NCI-H1105 (cell line): ENCODE measurements at places on chromosomes 6 and 20.

DNA sequence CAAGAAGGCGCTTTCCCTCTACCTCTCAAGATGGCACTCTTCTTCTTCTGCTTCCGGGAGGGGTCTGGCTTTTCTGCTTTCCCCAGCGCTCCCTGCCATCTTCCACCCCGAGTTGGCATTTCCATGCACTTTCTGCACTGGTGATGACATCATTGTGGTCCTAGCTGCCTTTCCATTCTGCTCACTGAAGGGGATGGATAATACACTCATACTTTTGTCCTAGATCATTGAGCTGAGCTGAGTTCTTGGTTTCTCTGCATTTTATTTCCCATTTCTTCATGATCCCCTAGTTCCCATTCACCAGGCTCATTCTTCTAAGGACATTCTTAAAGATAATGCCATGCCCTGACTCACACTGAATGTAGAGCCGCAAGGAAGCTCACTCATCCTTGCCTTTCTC lies 96.7 kb downstream of the EDN1 start:
- DNase-seq: no peak

- peak; percentile 64 for DNase-seq
These were observed 32.1 kb downstream of the PRSS16 start for GRCh38 chr6:27279513-27280063.

DNA sequence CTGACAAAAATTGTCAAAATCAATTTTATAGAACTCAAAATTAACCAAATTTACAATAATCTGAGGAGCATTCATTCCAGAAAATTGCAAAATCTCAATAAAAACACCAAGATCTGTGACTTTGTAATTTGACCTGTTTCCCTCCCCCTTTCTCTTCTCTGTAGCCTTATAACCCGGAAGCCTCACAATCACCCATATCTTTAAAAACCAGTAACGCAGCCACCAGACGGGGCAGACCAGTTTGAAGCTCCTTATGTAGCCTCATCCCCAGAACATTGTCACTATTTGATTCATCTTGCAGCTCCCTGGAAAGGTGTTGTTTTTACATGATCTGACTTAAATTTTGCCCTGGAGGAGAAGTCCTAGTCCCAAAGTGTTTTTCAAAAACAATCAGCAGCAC lies 27.5 kb upstream of the TGM6 start:
- DNase-seq: no peak

- no peak for DNase-seq
These were observed 311.4 kb downstream of the CLIC5 start for GRCh38 chr6:45704056-45704800.

GRCh38 chr6:77440206-77440976 lies 22.9 kb downstream of the HTR1B start:
- DNase-seq: no peak

DNA sequence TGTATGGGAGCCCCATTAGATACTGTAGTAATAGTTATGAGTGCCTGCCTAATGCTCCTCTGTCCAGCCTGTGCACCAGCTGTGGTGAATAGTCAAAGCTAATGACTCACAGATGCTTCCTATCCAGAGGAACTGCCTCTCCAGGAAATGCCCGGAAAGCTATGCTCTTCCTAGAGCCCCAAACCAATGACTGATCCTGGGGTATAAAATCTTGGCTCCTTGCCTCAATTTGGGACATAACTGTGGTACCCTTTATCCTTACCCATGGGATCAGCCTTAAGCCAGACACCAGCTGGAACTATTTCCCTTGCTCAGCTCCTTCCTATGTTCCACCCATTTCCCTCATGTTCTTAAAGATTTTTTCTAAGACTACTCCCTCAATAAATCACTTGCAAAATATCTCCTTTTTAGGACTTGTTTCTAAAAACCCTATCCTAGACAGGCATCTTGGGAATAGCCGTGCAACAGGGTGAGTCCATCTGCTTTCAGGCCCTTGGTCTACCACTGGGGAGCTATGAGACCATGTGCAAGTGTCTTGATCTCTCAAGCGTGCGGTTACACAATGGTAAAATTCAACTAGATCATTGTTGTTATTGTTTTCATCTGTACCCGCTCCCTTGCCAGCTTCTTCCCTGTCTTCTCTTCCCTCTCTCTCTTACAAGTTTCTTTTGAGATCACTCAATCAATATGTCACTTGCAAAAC lies 283.7 kb downstream of the BTBD3 start:
- no peak for DNase-seq

DNA sequence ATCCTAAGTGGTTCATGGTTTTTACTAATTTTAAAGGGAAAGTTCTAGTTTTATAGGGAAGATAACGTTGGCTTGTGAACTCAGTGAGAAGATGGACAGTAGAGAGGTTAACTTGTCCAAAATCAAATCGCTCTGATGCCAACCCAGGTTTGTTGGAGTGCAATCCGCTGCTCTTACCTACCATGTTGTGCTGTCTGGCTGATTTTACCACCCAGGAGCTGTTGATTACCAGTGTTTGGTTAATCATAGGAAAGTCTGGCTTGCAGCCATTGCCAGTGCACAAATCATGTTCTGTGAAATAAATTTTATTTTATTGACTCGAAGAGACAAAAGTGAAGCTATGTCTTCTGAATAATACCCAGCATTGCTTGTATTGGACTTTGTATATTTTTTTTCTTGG lies 92.4 kb downstream of the PLCB4 start:
- no peak for DNase-seq

DNA sequence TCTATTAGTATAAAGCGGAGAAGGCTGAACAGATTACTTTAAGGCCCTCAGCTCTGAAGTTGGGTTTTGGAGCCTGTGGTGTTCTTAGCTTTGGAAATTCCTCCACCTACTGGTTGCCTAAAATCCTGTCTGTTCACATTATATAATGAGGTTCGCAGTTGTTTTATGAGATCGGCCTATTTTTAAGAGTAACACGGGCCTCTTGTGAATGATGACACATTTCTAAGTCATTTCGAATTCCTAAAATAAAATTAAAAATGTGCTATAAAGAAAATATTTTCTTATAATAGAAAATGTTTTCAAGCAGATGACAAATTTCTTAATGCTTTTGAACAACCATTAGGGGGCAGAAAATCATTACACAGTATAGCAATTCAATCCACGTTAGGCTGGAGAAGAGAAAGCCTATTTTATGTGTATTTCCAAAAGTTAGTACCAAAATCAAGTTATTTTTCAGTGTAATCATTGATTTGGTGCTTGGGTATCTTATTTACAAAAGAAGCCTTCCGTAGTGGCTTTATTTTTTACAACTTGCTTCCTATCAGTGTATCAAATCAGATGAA lies 15.8 kb upstream of the FAM8A1 start:
- DNase-seq: peak; percentile 48

DNA sequence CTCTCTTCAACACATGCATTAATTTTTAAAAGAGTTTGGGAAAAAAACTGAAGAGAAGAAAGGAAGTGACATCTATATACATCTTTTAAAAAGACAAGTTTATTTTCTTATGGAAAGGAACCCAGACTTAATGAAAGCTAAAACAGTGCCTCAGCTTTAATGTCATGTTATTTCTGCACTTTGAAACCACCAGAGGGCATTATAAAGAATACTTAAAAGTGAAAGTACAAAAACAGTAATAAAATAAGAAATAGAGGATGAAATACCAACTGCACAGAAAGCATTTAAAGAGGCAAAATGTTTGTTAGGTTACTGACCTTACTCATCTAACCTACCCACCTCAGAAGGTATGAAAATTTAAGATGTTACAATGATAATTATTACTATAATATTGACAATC lies 98.8 kb downstream of the HUS1B start:
- DNase-seq: no peak

DNA sequence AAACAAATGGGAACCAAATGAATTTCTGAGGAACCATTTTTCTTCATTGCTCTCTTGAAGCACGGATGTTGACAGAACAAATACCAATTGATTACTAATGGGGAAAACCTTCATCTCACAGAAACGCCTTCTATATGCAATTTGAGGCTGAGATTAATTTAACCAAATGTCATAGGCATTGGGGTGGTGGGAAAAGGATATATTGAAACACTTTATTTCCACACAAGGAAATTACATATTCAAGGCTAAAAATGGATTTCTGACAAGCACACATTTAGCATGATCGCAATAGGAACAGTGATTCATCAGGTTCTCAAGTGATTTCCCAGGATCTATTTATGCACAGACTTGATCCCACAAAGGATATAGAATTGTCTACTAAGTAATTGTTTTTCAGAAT lies 88.9 kb downstream of the COL12A1 start:
- DNase-seq: no peak

GRCh38 chr20:3728354-3728753 lies 4.1 kb upstream of the HSPA12B start:
- DNase-seq: no peak

- DNase-seq: no peak
These were observed 236.9 kb upstream of the JAG1 start for GRCh38 chr20:10910535-10911178.

DNA sequence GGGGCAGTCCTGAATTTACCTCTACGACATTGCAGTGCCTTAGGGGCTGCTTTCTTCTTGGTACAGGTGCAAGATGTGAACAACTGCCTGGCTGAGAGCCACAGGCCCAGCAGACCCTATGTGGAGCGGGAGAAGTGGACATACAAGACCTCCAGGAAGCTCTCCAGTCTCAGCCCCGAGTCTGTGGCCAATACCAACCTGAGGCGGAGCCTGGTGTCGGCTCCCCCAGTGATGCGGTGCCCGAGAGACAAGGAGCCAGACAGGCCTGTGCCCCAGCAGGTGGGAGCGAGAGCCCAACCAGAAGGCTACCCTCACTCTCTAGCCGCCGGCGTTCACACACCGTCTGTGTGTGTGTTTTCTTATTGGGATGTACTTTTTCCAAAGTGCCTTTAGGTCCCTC lies 59.6 kb downstream of the EFCAB8 start:
- no peak for DNase-seq

- DNase-seq: no peak
These were observed 118.8 kb upstream of the PTCHD4 start for GRCh38 chr6:48229841-48230240.
